Fibroblast of skin of left quadriceps (primary cell): ENCODE measurements at places on chromosomes 4 and X.

DNA sequence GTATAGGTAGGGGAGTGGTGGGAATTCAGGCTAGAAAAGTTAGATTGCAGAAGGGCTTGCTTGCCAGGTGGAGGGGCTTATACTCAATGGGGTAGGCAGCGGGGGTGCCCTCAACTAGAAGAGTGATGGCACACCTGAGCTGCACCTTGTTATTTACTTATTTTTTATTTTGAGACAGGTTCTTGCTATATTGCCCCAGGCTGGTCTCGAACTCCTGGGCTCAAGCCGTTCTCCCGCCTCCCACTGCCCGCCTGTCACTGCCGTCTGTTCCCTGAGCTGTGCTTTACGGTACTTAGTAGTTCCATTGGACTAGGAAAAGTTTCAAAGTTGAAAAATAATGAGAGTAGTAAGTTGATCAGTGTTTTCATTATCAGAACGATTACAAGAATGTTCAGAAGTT is 2.0 kb downstream of the ZFX start:
- DNase-seq = no peak

DNA sequence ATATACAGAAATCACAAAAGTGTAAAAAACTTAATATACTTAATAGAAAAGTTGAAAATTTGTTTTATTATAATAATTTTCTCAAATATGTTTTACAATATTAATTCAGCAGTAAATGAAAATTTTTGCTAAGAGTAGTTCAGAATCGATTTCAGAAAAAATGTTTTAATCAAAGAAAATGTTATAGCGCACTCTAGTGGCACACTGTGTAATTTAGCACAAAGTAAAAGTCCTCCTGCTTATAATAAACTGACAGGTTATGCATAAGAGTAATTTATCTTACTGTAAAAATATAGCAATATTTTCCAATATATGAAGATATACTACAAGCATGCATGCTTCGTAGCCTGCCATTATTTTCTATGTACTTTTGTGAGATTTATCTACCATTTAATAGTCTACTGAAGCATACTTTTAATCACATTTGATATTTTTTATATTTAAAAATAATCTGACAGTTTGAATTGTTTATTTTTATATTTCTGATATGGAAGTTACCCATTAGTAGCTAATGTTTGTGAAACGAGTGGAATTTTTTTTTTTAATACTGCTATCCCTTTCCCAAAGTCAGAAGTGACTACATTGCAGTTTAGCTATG is 217.9 kb upstream of the KLHL4 start:
- no peak for DNase-seq

GRCh38 chrX:110043506-110043905 is 40.6 kb downstream of the TMEM164 start:
- DNase-seq = no peak

- DNase-seq = no peak
These were observed 942 bp upstream of the APLN start for GRCh38 chrX:129655547-129656249.

- DNase-seq = no peak
These were observed 29.6 kb downstream of the TEX11 start for GRCh38 chrX:70878902-70879301.
